Stromal cell of bone marrow (primary cell): ENCODE measurements at places on chromosomes 7 and 10.
A peak's percentile ranks its signal among the peaks of the same experiment; 100 is the strongest.

GRCh38 chr10:28432210-28432676 lies 100.7 kb upstream of the WAC start:
- peak; percentile 65 for DNase-seq

GRCh38 chr7:157978766-157979165 lies 608.9 kb downstream of the PTPRN2 start:
- DNase-seq: no peak

GRCh38 chr7:63112764-63113712 lies 885.6 kb upstream of the ZNF722 start:
- DNase-seq: no peak

GRCh38 chr7:45653209-45653907 lies 79.2 kb downstream of the ADCY1 start:
- no peak for DNase-seq

- no peak for DNase-seq
Measured at GRCh38 chr10:14598809-14599764, 175.6 kb downstream of the FAM107B start.

DNA sequence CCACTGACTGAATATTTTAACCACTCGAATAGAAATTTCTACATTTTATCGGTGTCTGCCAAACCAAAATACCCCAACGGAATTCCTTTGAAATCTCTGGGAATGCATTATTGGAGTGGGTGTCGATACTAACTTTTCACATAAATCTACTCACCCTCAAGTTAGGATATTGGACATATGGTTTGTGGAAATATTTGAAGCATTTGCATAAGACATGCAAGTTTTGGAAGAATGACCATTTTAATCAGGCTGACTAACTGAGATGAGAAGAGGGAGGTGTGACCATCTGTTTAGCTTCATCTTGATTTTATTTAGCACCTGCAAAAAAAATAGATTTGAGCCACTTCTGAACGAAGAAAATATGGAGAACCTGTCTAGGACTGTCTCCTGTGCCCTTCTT lies 61.2 kb downstream of the KLF6 start:
- no peak for DNase-seq

DNA sequence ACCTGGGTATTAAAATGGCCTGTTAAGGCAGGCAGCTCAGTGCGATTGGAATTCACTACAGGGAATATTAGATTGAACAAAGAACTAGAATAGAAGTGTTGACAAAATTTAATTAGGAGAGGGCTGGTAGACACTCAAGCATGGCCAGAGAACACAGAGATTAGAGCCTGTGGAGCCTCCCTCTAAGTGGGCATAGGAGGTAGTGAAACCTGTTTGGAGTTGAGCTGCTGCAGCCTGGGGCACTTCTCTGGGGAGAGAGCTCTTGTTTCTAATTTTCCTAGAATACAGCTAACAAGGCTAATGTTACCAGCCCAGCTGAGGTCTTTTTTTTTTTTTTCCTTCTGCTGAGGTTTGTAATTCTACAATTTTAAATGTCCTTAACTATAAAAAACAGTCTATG lies 46.4 kb downstream of the TMEM168 start:
- no peak for DNase-seq

DNA sequence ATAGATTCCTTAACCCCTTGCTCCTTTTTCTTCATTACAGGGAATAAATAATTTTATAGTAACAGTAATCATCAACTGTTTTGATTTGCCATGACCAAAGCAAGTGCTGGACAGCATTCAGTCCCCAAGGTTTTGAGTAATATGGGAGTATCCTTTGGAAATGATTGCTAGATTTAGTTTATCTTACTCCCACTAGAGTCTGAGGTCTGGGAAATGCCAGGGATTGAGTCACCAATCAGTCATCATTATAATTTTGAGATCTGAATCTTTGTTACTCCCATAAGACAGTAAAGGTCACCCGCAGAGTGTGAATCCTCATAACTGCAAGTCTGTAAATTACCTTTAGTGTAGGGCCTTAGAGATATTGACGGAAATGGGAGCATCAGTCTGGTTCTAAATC lies 133.7 kb upstream of the SEMA3E start:
- peak; percentile 69 for DNase-seq
